CD4-positive, alpha-beta T cell treated with Interleukin-6 at 100 ng/mL for 8 hours (primary cell): ENCODE measurements at places on chromosomes 6 and 20.

DNA sequence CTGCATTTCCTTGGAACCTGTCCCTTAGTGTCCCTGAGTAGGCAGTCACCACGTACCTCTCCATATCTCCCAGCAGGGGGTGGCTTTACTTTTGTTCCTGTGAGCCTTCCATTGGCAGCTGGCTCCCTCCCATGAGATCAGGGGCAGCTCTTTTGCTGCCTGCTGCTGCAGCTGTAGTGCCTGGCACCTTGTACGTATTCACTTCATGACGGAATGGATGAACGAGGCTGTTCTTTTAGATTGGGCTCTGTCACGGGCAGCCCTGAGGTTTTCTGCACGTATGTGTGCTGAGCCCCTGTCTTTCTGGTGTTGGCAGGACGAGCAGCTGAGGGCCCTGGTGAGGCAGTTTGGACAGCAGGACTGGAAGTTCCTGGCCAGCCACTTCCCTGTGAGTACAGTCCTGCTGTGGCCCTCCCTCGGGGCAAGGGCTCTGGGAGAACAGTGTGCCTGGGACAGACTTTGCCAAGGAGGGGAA, 14.6 kb downstream of the MYBL2 start:
- DNase-seq, result no peak

- no peak for DNase-seq
These were observed 1.9 kb downstream of the MAPK14 start for GRCh38 chr6:36029464-36029863.

GRCh38 chr6:68771426-68771825, 136.3 kb downstream of the ADGRB3 start:
- no peak for DNase-seq

DNA sequence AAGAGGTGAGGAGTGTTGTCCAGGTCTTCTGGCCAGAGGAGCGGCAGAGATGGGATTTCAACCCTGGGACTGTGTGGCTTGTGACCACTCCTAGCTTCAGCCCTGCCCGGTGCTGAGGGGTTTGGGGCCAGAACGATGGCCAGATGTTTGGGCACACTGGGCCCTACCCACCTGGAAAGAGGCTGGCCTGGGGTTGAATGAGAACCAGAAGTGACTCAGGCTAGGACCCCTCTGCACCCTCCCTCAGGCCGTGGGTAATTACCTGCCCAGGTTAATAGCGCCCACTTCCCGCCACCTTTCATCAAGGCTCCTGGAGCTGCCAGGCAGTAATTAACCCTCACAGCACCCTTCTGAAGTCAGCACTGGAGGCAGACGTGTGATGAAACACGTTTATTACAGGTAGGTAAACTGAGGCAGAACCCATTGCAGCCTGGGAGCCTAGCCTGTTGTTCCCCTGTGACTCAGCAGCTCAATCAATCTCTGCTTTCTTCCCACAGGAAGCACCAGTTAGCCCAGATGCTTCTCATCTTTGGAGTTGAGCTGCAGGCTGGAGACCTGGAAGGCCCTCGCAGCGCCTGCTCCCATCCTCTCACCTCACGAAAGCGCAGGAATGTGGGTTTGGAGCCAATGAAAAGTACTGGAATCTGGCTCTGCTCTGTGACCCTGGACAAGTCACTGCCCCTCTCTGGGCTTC, 120.8 kb downstream of the CEBPB start:
- DNase-seq, result no peak

GRCh38 chr6:111105578-111105977, 18.3 kb downstream of the SLC16A10 start:
- DNase-seq, result no peak

GRCh38 chr6:111651185-111652034, 45.7 kb upstream of the TRAF3IP2 start:
- DNase-seq, result no peak

DNA sequence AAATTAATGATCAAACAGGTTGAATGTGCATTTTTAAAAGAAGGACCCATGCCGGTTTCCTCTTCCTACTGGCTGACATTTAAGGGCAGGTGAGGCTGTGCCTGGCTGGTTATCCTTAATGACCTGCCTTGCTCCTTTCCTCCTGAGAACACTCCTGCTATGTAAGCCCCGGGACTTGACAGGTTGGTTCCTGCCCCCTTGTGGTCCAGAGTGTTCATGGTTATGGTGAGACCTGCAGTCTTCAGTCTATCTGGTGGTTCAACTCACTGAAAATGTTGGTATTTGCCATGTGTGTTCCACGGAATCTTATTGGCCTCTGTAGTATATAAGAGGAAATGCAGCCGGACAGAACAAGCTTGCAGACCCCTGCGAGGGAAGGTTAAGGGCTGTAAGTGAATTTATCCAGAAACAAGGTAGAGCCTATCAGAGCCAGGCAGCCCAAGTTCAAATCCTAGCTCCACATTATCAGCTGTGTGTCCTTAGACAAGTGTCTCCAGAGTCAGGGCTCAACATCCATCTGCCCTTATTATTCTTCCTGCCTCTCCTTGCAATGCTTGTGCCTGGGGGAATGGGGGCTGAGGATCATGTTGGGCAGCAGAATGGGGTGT, 5.2 kb upstream of the BPIFA3 start:
- DNase-seq, result peak; percentile 12

DNA sequence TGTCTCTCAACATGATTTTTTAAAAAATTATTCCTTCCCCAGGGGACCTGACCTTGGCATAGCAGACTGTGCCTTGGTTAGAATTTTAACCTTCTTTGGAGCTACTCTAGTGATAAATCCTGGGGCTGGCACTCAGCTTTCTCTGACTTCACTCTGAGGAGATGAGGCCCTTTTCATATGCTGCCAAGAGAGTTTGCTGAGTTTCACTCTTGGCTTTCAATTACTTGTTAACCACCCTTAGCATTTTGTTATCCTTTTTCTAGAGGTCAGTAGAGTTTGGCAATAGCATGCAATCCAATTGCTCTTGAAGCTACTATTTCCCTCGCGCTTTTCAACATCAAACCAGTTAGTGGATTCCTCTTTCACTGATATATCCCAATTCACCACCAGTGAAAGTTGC, 920.3 kb downstream of the EYS start:
- no peak for DNase-seq

GRCh38 chr6:41028561-41029412, 10.2 kb downstream of the UNC5CL start:
- no peak for DNase-seq

DNA sequence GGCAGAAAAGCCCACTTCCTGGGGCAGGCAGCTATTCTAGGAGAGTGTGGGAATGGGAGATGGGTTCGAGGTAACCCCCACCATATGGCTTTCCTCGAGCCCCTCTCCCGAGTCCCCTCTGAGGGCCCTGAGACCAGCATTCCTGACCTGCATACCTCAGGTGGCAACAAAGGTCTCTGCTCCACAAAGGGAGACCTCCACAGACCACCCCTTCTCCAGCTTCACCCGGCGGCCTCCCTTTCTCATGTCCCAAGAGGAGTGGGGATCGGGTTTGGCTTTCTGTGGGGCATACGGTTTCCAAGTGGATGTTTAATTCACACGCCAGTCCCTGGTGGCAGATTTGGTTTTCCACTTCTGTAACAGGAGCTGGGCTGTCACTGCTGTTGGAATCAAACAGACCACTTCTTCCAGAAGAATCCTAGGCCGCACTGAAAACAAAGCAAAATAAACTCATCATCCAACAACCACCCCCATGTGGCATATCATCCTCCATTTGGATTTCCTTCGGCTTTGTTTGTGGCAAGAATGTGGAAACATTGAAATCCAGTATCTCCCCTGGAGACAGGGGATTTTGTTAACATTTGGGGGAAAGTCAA, 83.2 kb downstream of the DLL1 start:
- DNase-seq, result no peak

GRCh38 chr6:88370127-88370710, 204.1 kb upstream of the CNR1 start:
- no peak for DNase-seq

- no peak for DNase-seq
These were observed 39.8 kb upstream of the CDYL start for GRCh38 chr6:4736371-4736873.

DNA sequence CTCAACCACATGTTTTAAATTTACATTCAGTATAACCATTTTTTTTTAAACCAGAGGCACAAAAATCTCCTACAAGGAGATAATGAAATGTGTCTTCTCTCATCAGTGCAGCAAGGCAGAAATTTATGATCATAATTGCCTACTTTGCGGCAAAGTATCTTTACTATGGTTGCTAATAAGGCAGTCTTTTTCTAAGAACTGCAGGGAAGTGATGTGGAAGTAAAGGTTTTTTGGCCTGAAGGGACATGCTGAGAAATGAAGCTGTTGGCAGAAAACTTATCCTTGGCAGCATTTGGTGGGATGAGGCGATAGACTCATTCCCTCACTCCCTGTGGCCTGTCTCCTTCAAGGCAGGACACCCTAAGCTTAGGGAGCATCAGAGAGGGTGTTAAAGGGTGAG, 48.7 kb downstream of the SCGN start:
- DNase-seq, result no peak

GRCh38 chr6:37062424-37062823, 57.0 kb downstream of the FGD2 start:
- DNase-seq, result no peak

DNA sequence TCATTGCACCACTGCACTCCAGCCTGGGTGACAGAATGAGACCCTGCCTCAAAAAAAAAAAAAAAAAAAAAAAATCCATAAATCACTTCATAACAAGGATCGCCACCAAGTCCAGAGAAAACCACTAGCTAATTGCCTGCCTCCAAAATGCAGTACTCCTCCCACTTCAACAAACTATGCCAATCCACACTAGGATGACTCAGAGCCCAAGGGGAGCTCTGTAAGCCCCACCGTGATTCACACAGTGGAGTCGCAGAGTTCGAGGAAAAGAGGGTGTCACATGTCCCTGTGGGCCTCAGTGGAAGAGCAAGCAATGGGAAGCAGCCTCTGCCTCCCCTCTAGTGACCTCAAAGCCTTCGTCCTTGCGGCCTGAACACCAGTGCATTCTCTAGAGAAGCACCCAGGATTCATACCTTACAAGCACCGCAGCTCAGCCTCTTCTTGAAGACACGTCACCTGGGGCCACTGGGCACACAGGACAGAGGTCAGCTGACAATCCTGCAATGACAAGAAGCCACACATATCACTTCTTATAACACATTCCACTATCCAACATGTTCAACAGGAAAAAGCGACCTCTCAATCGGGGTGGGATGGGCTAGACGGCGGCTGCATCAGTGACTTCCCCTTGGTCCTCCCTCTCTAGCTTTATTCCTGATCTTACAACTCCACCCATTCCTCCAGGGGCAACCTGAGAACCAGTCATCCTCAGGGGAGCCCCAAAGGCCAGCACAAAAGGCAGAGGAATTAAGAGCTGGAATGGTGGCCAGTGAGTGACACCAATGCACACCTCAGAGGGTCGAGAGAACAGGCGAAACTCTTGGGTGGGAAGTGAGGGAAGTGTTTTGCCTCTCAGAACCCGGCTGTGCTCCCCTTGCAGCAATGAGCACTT, 8.9 kb downstream of the SNHG17 start:
- no peak for DNase-seq

DNA sequence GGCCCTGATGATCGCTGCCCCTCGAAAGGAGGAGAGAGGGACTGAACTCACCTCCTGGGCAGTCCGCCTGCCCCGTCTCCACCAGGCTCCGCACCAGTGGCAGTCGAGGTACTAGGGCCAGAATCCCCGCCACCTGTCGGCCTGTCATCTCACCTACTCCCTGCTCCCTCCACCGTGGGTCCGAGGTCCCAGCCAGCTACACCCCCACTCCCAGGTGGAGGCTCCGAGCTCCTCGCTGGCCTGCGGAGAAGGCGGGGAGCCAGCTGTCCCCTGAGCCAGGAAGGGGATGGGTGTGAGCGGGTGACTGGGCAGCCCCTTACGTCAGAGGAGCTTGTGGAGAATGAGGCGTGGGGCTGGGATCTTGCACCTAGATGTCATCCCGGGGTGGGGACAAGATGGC, 1066.5 kb upstream of the MANEA start:
- DNase-seq, result no peak

DNA sequence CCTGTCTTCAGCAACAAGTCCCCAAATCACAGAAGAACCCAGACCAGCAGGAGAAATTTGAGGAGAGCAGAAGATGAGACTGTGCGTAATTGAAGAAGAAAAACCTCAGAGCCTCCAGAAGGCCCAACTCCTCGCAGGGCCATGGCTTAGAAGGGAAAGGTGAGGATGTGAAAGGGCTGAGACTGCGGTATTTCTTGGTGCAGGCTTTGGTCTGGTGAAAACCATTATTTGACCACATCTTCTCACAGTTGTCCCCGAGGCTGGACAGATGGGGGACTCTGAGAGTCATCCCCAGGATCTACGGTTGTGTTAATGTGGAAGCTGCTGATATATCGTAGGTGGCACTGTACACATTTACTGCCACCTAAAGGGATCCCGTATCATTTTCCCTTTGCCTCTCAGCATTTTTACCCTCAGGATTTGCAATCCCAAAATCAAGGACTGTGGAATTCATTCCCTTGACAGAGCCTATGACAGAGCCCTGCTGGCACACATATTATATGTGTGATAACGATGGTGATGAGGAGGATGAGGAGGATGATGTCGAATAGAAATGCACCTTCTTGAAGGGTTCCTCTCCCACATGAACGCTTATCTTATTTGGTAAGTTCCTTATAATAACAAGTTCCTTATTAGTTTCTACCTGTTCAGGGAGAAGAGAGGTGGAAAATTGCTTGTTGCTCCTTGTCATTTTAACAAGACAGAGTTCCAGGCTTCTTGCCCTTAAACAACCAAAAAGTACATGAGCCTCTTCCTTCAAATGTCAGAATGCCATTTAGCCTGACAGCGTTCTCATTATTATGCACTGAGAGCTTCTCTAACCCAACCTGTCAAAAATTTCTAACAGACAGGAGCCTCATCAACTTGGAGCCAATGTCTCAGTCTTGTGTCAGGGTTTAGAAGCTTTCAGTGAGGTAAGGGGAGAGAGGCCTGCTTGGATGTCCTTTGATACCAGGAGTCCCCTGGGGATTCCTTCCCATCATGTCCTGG, 135.8 kb downstream of the PXDC1 start:
- no peak for DNase-seq

DNA sequence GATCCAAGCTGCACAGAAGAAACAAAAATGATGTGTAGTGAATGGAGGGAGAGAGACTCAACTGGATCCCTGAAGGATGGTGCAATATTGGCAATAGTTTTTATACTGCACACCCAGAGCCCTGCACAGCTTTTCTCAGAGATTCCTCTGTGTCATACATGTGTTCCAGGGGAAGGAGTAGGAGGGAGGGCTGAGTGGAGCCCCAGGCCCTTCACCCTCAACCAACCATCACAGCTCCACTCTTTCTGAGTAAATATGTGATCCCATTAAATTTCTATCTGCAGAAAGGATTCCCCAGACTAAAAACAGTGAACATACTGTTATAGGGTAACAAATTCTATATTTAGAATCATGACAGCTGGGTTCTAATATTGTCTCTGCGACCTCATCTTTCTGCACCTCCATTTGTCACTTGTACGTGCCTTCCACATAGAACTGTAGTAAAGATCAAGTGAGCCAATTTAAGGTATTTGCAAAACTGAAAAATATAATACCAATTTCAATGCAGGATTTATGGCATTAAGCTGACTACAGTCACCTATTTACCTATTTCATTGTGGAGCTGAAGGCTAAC, 421.4 kb upstream of the NRSN1 start:
- no peak for DNase-seq
